ENCODE measurements at places on chromosomes 1 and 21. TPM values are rescaled to one million over a fixed set of nuclear protein-coding genes. Genes with fewer than 3 reads are reported as not detected.

Gene UMODL1
- total RNA-seq, result not detected

Gene WARS2
- total RNA-seq, result 22.1 TPM

Gene OR2T2
- not detected for total RNA-seq

Gene PRKAB2
- 5.0 TPM for total RNA-seq

Gene RBM11
- not detected for total RNA-seq

Gene HTR6
- total RNA-seq, result not detected

Gene BRDT
- total RNA-seq, result not detected

Gene TPRG1L
- 37.9 TPM for total RNA-seq

Gene SLC25A34
- 0.34 TPM for total RNA-seq

Gene KCNE1
- 0.26 TPM for total RNA-seq

Gene LENEP
- not detected for total RNA-seq

Gene SLC44A5
- 8.7 TPM for total RNA-seq

Gene OLIG2
- not detected for total RNA-seq

Gene S100A7
- total RNA-seq, result not detected

Gene SPATA21
- not detected for total RNA-seq

Gene C1orf87
- total RNA-seq, result not detected

Gene OR6N1
- not detected for total RNA-seq

Gene CRYAA
- total RNA-seq, result not detected

Gene REN
- total RNA-seq, result 0.11 TPM

Gene CELA3A
- not detected for total RNA-seq

Gene SPRR2B
- total RNA-seq, result not detected

Measured in dermis lymphatic vessel endothelial cell (primary cell).